ENCODE measurements at places on chromosomes 16 and 17.

- peak; percentile 51 for DNase-seq
Observed at GRCh38 chr16:30068750-30069610, 3.4 kb downstream of the ALDOA start.

- no peak for DNase-seq
Observed at GRCh38 chr17:74555427-74555940, 9.6 kb upstream of the CD300C start.

- no peak for DNase-seq
Observed at GRCh38 chr16:19781226-19781625, 63.2 kb downstream of the IQCK start.

- DNase-seq: no peak
Observed at GRCh38 chr17:40606548-40607353, 40.9 kb downstream of the SMARCE1 start.

GRCh38 chr16:54526916-54527315 lies 240.3 kb upstream of the IRX3 start:
- DNase-seq: no peak

- no peak for DNase-seq
Observed at GRCh38 chr17:16980813-16981731, 9.2 kb upstream of the TNFRSF13B start.

DNA sequence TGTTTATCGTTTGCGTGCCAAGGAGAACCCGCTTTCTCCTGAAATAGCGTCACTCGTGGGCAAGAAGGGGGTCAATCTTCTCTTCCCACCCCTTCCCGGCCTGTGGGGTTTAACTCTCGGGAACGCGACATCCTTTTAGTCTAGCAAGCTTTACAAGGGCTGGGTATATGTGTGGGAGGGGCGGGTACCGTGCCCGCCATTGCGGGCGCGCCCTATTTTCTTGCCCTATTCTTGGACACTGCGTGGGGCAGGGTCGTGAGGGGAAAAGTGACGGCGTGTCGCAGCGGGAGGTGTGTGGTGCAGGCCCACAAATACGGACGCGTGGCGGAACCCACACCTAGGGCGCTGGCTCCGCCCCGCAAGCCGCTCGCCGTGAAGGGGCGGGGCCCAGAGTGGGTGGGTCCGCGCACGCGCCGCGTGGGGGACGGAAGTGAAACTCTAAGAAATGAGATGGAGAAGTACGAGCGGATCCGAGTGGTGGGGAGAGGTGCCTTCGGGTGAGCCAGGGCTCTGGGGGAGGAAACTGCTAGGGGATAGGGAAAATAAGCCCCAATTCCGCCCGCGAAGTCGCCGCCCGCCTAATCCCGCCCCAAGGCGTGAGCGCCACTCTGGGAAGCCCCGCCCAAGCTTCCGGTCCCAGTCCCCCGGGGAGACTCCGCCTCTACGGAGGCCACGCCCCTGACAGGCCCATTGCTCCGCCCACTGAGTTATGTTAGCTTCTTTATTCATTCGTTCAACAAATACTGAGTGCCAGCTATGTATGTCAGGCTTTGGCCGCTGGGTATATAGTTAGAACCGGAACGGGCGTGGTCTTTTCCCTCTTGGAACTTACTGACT lies at the start of gene NEK8:
TSS of gene NEK8 (plus strand) at position 425 of the 837 bp plus-strand sequence. CDS start at position 451, 26 bp downstream.
- peak; percentile 96 for DNase-seq

- DNase-seq: peak; percentile 78
Observed at GRCh38 chr17:82497483-82498405, 21.8 kb upstream of the FOXK2 start.

DNA sequence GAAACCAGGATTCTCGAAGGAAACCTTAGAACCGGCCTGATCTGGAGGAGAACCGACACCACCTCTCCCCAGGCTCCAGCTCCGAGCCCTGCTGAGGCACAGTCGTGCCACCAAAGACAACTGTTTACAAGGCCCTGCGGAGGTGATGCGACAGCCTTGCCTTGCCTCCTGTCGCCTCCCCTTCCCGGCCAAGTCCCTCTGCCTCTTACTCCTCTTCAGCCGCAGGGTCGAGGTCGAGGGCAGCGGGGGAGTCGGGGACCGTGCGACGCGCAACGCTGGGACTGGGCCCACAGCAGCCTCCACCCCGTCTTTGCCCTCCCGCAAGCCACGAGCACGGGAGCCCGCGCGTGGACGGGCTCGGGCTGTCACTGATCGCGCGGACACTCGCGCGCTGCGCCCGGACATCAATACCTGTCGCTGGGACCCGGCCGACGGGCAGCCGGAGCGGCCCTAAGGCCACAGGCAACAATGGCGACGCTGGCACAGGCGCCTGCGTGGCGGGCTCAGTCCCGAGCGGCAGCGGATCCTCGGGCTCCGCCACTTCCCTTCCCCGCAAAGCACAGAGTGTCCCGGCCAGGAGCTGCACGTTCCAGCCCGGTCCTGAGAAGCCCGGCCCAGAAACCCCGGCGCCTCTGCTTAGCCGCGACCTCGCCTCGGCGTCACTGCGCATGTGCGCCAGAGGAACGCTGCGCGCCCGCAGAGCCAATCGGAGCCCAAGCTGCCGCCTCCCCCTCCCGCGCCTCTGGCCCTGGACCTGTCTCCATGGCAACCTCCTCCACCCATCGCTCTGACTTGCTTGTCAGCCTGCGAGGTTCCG lies at the start of gene ZNF287:
TSS of gene ZNF287 (minus strand) at position 664 of the 817 bp plus-strand sequence. CDS start 1,473 bp downstream, outside the sequence.
- peak; percentile 97 for DNase-seq

GRCh38 chr17:6340708-6341107 lies 94.2 kb downstream of the AIPL1 start:
- no peak for DNase-seq

DNA sequence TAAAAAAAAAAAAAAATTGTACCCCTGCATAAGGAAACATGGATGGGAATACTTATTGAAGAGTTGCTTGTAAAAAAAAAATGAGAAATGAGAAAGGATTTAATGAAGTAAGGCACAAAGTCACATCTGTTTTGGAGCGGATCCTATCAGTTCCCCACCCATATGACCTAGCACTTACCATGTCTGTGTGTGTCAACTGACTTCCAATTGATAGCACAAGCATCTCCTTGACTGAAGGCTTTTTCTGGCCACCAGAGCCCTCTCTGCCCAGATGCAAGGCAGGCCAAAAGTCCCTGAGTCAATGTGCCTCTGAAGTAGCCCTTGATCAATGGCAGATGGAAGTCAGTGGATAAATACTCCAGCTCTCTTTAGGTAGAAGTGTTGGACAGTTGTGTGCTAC lies 13.4 kb upstream of the NLK start:
- DNase-seq: no peak

DNA sequence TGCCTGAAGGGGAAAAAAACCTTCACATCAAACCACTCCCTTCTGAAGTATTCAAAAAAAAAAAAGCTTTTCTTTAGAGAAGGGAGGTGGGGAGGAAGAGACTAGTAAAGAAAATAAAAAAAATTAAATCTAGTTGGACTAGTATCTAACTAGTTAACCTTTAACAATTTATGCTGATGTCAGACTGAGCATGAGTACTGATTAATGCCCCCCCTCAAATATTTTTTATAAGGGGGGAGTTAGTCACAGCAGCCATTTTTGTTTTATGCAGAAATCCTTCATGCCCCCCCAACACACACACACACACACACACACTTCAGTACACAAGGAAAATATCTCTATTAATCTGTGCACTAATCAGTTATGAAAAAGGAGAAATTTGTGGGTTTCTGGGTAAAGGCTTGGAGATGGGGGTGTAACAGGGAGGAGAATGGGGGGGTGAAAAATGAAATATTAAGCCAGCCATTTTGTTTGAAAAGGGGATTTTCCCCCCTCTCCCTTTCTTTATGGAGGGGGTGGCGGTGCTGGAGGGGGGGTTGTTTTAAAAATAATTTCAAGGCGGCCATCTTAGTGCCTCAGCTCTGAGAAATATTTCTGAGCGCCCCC lies 4.7 kb upstream of the CHD3 start:
- DNase-seq: peak; percentile 37

GRCh38 chr17:19331543-19332245 lies 30.8 kb downstream of the B9D1 start:
- DNase-seq: no peak

GRCh38 chr17:74852237-74853047 lies 7.2 kb downstream of the GRIN2C start:
- DNase-seq: peak; percentile 62

- DNase-seq: peak; percentile 69
Observed at GRCh38 chr16:49799172-49799571, 56.7 kb downstream of the ZNF423 start.

GRCh38 chr17:64400642-64401041 lies 10.0 kb upstream of the PECAM1 start:
- no peak for DNase-seq

DNA sequence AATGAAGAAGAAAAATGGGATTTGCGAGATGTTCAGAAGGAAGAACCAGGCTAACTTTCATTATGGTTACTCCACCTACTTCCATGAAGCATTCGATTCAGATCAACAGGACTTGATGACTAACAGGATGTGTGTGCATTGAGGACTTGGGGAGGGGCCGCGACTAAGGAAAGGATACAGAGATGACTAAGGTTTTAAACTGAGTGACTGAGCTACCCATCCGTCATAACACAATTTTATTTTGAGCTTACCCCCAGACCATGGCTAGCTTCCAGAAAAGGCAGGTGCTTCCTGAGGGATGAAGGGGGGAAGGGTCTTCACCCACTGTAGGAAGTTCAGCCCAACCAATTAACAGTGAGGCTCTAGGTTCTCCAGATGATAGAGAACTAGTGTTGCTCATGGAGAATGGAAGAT lies 2.5 kb upstream of the CDYL2 start:
- DNase-seq: no peak

GRCh38 chr17:81859906-81860755 lies at the start of gene P4HB:
Gene P4HB, minus strand, starts transcription at chr17:81860535. Its CDS starts 64 bp downstream, at chr17:81860471.
- peak; percentile 32 for DNase-seq

GRCh38 chr16:77555126-77555525 lies 120.3 kb upstream of the ADAMTS18 start:
- peak; percentile 57 for DNase-seq

DNA sequence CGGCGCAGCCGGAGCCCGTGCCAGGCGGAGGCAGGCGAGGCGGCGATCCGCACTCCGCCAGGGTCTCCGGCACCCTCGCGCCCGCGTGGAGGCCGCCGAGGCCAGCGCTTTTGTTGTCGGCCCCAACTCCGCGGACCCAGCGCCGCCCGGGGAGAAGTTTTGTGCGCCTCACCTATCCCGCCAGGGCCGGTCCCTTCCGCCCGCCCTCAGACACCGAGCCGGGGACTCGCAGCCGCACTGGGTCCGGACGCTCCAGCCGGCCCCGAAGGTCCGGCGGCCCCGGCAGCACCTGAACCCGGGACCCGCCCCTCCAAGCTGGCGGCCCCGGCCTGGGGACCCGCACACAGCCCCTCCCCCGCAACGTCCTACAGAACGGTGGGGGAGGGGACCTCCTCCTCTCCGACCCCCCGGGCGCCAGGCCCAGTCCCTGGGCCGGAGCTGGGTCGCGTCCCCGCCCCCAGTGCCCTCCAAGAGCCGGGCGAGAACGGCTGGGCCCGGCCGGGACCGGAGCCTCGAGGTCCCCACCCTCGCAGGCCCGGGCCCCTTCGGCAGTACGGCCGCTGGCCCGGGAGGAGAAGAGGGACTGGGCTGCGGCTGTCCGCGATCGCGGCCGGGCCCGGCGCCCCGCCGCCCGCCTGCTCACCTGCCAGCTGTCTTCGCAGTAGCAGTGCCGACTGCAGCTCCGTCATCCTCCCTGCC lies 698 bp downstream of the UBE2G1 start:
- peak; percentile 59 for DNase-seq

DNA sequence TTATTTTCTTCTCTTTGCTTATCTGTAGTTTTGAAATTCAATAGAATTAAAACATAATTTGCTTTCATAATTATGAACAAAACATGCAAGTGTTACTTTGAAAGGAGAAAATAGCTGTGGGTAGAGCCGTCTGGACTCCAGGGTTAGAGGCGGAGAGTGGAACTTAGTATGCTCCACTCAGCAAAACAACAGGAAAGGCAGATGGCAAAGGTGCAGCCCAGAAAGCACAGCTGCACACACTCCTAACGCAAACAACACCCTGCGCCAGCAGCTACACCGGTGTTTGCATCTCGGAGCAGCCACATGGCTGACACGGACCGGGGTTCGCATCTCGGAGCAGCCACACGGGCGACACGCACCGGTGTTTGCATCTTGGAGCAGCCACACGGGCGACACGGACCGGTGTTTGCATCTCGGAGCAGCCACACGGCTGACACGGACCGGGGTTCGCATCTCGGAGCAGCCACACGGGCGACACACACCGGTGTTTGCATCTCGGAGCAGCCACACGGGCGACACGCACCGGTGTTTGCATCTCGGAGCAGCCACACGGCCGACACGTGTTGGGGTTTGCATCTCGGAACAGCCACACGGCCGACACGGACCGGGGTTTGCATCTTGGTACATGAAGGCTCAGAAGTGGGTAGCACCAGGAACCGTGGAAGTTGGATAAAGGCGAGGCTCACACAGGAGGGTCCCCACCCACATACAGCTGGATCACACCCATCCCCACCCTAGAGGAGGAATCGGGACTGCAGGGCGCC lies 12.2 kb upstream of the CAPN15 start:
- no peak for DNase-seq

DNA sequence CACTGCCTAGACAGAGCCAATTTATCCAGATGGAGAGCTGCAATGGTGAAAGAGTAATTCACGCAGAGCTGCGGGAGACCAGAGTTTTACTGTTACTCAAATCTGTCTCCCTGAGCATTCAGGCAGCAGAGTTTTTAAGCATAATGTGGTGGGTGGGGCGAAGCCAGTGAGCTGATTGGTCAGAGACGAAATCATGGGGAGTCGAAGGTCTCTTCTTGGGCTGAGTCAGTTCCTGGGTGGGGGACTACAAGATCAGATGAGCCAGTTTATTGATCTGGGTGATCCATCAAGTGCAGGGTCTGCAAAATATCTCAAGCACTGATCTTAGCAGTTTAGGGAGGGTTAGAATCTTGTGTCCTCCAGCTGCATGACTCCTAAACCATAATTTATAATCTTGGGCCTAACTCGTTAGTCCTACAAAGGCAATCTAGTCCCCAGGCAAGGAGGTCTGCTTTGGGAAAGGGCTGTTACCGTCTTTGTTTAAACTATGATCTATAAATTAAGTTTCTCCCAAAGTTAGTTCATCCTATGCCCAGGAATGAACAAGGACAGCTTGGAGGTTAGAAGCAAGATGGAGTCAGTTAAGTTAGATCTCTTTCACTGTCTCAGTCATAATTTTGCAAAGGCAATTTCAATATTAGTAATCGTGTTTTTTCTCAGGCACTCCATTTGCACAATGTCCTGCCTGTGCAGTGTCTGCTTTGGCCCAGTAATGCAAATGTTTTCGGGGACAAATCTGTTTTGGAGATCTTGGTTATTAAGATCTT lies 27.0 kb downstream of the PIGL start:
- DNase-seq: no peak

DNA sequence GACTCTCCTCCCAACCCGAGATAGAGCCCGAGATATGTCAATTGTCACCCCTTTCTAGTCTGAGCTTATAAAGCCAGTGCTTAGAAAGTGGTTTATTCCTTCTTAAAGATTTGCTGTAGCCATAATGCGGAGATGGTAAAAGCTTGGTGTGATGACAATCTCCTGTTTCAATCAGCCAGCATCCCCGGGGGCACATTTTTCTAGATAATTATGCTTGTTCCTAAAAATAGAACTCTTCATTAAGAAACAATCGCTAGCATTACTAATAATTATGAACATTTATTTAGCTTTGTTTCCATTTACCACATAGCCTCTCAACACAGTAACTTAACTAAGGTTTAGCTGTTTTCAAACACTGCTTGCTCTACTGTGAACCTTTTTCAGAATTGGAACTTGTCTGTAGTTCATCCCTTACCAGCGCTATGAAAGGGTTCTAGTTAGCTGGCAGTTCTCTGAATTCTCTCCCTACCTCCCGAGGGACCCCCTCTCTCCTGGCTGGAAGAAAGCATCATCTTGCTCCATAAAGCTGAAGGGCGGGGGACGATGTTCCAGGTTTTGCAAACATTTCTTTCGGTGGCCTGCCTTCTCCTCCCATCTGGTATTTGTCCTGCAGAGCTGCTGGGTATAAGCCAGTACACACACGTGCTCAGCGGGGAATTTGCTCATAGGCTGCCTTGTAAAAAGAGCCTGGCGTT lies 922 bp upstream of the MRPL58 start:
- DNase-seq: peak; percentile 71

Data from astrocyte of the hippocampus (primary cell).